ENCODE measurements at places on chromosomes 2 and 18. TPM values are rescaled to one million over a fixed set of nuclear protein-coding genes. Genes with fewer than 3 reads are reported as not detected.

The CDK5R2 gene
- 0.13 TPM for total RNA-seq

The C2orf68 gene
- total RNA-seq: 47.5 TPM

The RANBP2 gene
- 67.7 TPM for total RNA-seq

The APLF gene
- 12.9 TPM for total RNA-seq

- H3K36me3 ChIP-seq: peaks cover 13% of the 10 kb centered on the region
- H3K4me3 ChIP-seq: peak overlapping the region; percentile 35
- DNase-seq: no peak
- H3K4me1 ChIP-seq: peaks cover 67% of the 10 kb centered on the region
- peaks cover 19% of the 10 kb centered on the region for H3K27me3 ChIP-seq
- H3K27ac ChIP-seq: peak overlapping the region; percentile 97
Observed at GRCh38 chr2:101758001-101758400, 60.5 kb downstream of the MAP4K4 start.

DNA sequence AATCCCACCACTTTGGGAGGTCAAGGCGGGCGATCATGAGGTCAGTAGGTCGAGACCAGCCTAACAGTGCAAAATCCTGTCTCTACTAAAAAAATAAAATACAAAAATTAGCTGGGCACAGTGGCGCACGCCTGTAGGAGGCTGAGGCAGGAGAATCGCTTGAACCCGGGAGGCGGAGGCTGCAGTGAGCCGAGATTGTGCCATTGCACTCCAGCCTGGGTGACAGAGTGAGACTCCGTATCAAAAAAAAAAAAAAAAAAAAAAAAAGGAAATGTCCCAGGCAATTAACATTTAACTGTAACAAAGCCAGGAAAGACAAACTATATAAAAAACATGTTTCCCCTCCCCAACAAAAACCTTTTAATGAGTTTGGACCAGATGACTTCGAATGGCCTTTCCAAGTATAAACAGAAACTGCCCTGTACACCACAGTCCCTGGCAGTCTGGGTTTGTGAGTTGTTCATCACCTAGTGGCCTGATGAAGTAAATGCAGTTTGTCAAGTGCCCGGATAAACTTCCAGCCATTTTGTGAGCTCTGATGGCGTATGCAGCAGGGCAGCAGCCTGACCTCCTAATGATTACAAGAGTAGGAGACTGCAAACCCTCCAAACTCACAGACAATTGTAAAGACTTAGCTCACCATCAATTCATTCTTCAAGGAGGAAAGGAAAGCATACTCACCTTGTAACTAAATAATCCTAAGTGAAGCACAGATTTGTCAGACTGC, 16.6 kb upstream of the PCBP1 start:
- H3K36me3 ChIP-seq: peaks cover 24% of the 10 kb centered on the region
- no peak overlapping the region for H3K4me3 ChIP-seq

DNA sequence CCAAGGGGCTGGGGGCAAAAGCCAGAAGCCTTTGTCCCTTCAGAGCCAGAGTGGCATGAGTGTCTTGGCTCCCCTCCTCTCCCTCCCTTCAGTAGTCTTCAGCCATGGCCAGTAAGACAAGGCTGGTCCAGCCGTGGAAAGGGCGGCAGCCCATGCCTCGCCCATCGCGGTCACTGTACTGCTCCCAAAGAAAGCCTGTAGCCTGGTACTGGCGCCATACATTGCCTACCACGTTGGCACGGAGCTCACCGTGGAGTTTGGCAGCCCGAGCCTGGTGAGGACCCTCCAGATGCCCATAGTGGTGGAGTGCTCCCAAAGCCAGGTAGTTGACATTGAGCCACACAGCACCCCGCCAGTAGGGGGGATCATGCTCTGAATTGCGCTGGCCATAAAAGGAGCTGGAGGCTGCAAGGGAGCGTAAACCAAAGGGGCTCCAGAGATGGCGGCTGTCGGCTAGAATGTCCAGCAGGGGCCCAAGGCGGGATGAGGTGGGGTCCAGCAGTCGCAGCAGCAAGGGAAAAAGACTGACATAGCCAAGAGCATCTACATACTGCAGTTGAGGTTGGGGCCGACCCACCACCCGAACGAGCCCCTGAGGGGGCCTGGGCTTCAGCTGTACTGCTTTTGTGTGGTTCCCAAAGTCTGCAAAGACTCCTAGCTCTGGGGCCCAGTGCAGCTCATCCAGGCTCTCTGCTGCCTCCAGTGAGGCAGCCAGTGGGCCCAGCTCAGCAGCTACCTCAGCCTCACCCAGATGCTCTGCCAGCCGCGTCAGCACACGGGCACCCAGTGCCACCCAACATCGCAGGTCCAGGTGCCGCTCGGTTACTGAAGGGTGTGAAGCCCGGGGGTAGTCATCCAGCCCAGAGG, 3.2 kb downstream of the WBP1 start:
- peak; percentile 35 for DNase-seq
- H3K4me1 ChIP-seq: peaks cover 30% of the 10 kb centered on the region
- H3K27me3 ChIP-seq: peaks cover 18% of the 10 kb centered on the region
- no peak overlapping the region for H3K27ac ChIP-seq

GRCh38 chr2:85826990-85827878, 61.6 kb downstream of the ST3GAL5 start:
- no peaks in the 10 kb centered on the region for H3K36me3 ChIP-seq
- no peak overlapping the region for H3K4me3 ChIP-seq
- peaks cover 19% of the 10 kb centered on the region for H3K4me1 ChIP-seq

DNA sequence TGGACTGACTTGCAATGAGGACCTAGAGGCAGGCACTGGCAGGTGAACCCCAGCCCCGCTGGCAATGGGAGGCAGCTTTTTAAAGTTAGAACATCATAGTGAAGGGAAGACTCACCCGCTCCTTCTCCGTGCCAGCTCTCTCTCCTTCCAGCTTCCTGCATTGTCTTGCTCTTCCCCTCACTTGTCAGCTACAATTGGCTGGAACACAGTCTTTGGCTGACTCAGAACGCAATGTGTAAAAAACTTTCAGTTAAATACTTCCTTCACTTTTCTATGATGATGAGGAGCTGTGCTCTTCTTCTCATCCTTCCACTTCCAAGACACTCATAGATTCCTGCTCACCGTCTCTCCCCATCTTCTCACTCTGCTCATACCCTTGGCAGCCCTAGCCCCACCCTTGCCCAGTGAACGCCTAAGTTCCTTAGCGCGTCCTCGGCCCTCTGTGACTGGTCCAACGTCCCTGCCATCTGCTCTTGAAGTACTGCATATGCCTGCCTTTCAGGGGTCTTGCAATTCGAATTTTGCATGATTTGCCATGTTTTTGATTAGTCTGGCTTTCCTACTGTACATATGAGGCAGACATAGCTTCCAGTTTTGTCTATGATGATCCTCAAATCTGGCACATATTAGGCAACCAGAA, 118.0 kb upstream of the TMEM200C start:
- no peak for DNase-seq
- no peak overlapping the region for H3K27ac ChIP-seq
- H3K4me1 ChIP-seq: no peaks in the 10 kb centered on the region
- no peaks in the 10 kb centered on the region for H3K27me3 ChIP-seq
- H3K36me3 ChIP-seq: no peaks in the 10 kb centered on the region
- no peak overlapping the region for H3K4me3 ChIP-seq

DNA sequence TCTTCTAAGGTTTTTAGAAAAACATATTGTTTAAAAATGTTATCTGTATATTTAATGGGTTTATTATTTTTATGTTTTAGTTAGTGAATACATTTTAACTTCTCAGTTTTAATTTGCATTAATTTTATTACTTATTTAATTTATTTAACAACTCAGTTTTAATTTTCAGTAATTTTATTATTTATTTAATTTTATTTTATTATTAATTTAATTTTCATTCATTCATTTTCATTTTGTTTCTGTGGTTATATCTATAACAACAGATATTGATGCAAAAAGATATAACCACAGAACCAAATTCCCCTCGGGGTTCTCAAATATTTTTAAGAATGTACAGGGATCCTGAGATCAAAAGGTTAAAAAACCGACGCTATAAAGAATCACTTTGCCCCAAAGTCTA, 23.0 kb downstream of the FAM237A start:
- peaks cover 4% of the 10 kb centered on the region for H3K36me3 ChIP-seq
- no peak overlapping the region for H3K27ac ChIP-seq
- no peaks in the 10 kb centered on the region for H3K27me3 ChIP-seq
- peaks cover 6% of the 10 kb centered on the region for H3K4me1 ChIP-seq
- no peak for DNase-seq

- no peak overlapping the region for H3K4me3 ChIP-seq
- H3K36me3 ChIP-seq: no peaks in the 10 kb centered on the region
- DNase-seq: no peak
- H3K27ac ChIP-seq: no peak overlapping the region
Observed at GRCh38 chr18:34880403-34880802, 160.8 kb upstream of the MAPRE2 start.

DNA sequence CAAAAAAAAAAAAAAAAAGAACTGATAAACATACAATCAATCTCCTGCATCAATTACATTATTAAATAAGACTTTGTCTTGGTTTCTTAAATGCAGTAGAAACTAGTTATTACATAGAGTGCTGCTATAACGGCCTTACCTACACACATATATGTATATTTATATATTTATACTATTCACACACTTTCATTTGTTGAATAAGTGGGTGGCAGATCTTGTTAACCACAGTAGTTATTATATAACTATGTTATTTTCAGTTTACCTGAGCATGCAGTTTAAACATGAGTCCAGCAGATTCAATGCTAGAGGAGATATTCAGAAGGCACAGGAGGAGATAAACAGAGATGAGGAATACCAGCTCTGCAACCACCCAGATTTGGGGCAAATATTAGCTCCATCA, 81.5 kb upstream of the CD226 start:
- no peaks in the 10 kb centered on the region for H3K27me3 ChIP-seq
- peaks cover 9% of the 10 kb centered on the region for H3K4me1 ChIP-seq
- H3K27ac ChIP-seq: no peak overlapping the region
- H3K4me3 ChIP-seq: no peak overlapping the region
- H3K36me3 ChIP-seq: peaks cover 9% of the 10 kb centered on the region

DNA sequence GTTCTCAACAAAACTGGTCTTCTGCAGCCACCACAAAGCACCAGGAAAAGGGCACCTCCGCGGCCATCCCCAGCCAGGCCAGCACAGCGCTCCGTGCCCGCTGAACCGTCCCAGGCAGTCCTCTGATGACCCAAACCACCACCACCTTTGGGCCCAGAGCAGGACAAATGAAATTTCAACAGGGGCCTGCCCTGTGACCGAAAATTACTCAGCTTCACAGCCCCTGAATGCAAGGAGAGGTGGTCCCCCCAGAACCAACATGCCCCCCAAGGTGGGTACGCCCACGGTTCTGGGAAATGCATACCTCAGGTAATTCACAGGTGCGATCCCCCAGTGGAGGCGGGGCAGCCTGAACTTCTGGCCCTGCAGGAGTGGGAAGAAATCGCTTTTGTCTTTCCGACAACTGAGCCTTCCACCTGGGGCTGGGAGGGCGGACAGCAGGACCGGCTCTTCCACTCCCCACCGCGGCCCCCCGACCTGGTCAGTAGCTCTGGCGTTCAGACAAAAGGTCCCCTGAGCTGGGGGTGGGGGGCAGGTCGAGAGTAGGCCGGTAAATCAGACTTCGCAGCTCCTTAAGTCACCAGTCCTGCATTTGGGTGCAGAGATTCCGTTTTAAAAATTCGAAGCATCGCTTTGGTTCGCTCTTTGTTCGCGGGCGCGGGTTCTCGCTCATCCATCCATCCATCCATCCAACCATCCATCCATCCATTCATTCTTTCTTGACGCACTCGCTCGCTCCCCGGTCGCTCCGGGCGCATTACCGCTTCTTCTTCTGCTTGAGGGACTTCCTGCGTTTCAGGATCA, 1.4 kb downstream of the ARL4C start:
- H3K4me3 ChIP-seq: peak overlapping the region; percentile 93
- peaks cover 8% of the 10 kb centered on the region for H3K27me3 ChIP-seq
- H3K27ac ChIP-seq: peak overlapping the region; percentile 48
- DNase-seq: no peak
- no peaks in the 10 kb centered on the region for H3K36me3 ChIP-seq
- H3K4me1 ChIP-seq: peaks cover 43% of the 10 kb centered on the region

GRCh38 chr18:9869715-9870430, 15.9 kb upstream of the TXNDC2 start:
- H3K27ac ChIP-seq: no peak overlapping the region
- peaks cover 29% of the 10 kb centered on the region for H3K4me1 ChIP-seq
- H3K4me3 ChIP-seq: no peak overlapping the region
- DNase-seq: no peak
- peaks cover 9% of the 10 kb centered on the region for H3K27me3 ChIP-seq

- H3K27me3 ChIP-seq: peaks cover 4% of the 10 kb centered on the region
- DNase-seq: no peak
- H3K27ac ChIP-seq: no peak overlapping the region
- no peak overlapping the region for H3K4me3 ChIP-seq
Observed at GRCh38 chr18:73739098-73739497, 408.5 kb downstream of the FBXO15 start.

DNA sequence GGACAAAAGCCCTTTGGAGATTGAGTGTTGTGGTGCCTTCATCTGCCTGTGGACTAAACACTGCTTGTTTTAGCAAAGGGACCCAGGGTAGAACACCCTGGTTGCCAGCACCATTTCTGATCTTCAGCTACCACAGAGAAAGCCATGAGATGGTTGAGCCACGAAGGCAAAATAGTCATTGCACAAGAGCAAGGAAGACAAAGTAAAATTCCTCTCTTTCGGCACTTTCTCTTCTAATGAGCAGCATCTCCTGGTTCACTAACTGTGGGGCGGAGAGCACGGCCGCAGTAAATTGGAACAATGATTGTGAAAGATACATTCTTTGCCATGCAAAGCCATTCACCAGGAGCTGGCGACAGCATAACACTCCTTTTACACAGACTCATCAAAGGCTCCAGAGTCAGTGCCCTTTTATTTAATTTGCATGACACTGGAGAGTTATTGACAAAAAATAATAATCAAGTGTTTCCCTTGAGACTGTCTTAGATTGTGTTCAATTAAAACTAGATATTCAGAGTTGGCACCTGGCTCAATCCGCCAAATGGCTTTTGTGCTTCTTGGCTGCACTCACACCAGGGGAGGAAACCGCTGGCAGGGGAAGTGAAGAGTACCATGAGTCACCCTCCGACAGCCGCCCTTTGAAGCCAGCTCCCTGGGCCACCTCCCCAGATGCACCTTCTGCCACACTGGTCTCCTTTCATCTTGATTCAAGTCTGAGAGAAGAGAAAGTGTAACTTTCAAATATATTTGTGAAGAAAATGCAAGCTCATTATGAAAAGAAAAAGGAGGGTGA, 100.5 kb upstream of the MEIS1 start:
- DNase-seq: no peak
- H3K4me3 ChIP-seq: no peak overlapping the region
- no peaks in the 10 kb centered on the region for H3K36me3 ChIP-seq
- H3K27ac ChIP-seq: no peak overlapping the region
- H3K4me1 ChIP-seq: peaks cover 7% of the 10 kb centered on the region

DNA sequence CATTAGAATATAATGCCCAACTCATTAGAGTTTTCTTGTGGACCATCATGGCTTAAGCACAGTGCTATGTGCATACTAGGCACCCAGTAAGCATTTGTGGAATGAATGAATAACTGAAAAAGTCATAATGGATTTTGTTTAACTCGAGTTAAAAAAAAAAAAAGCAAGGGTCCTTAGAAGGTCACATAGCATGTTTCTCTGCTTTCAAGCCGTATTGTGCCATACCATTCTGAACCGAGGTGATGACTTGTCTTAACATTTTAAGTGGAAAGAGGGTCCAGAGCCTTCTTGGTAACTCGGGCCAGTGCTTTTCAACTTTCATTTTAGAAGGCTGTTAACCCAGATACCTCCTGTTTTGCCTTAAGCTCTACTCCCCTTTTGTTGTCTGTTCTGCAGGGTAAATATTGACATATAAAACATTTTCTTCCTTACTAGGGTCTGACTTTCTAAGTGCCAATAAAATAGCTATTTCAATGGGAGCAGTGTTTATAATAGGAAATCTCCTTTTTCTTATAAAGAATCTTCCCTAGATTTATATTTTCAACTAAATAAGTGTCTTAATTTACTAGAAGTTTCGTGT, 787 bp upstream of the ADGRF3 start:
- H3K36me3 ChIP-seq: no peaks in the 10 kb centered on the region
- H3K4me3 ChIP-seq: peak overlapping the region; percentile 99
- H3K27ac ChIP-seq: peak overlapping the region; percentile 31
- H3K4me1 ChIP-seq: peaks cover 30% of the 10 kb centered on the region
- H3K27me3 ChIP-seq: peaks cover 1% of the 10 kb centered on the region
- DNase-seq: no peak

Data from endothelial cell (in vitro differentiated cells).